CD4-positive, alpha-beta T cell treated with Interleukin-2 at 100 ng/mL for 4 hours (primary cell): ENCODE measurements at places on chromosomes 2 and 18.

- peak; percentile 57 for DNase-seq
Measured at GRCh38 chr2:151437630-151438029, 27.9 kb downstream of the RIF1 start.

DNA sequence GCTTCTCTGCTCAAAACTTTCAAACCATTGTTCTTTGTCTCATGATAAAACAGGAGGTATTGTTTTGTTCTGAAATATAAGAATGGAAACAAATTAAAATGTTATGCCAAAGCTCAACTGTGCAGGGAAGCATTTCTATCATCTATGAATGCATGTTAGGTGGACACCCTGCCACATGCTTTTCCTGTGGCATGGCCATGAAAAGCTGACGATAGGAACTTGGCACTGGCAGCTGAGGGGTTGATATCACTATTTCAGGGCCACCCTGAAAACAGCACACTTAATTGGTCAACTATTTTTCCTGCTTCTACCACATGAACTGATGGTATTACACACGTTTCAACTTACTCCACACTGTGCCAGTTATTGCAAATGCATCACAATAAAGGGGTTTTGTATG is 157.3 kb downstream of the MREG start:
- no peak for DNase-seq

DNA sequence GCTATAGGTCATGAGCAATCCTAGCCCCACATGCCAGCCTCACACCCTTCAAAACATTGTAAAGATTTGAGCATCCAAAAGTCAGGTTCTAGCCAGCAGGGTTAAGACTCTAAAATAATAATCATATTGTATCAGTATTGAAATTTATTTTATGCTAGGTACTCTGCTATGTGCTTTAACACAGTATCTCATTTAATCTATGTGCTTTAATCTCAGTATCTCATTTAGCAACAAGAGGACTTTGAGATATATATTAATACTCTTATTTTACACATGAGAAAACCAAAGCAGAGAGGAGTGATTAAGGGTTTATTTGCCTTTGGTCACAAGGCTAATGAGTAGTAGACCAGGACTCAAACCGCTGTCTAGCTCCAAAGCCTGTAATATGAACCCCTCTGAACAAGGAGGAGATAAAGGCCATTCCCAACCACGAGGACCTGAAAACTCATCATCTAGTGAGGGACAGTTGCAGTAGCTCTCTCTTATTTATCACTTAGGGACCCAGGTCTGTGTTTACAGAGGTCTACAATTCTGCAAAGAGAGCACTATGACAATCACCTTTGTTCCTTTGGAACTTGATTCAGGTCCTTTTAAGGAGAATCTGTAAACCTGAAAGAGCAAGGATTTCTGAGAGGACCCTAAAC is 116.5 kb upstream of the SERTAD2 start:
- DNase-seq, result no peak

- DNase-seq, result peak; percentile 53
Measured at GRCh38 chr2:28624793-28625701, 126.6 kb upstream of the PPP1CB start.

- DNase-seq, result no peak
Measured at GRCh38 chr2:238169048-238169707, 10.4 kb downstream of the ERFE start.

- DNase-seq, result no peak
Measured at GRCh38 chr18:28136071-28136470, 40.9 kb downstream of the CDH2 start.

DNA sequence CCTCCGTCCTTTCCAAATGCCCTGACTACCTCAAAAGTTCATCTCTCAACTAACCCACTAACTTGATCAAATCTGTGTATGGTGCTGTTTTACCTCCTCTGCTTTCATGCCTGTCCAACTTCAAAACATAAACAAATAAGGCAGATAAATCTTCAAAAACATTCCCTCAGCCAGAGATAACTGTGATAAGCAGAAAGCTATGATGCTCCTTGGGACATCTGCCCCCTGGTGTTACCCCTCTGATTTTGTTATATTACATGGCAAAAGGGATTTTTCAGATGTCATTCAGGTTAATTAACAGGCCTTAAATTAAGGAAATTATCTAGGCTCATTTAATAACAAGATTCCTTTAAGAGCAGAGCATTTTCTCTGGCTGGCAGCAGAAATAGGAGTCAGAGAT is 810.8 kb upstream of the CHAC2 start:
- no peak for DNase-seq

DNA sequence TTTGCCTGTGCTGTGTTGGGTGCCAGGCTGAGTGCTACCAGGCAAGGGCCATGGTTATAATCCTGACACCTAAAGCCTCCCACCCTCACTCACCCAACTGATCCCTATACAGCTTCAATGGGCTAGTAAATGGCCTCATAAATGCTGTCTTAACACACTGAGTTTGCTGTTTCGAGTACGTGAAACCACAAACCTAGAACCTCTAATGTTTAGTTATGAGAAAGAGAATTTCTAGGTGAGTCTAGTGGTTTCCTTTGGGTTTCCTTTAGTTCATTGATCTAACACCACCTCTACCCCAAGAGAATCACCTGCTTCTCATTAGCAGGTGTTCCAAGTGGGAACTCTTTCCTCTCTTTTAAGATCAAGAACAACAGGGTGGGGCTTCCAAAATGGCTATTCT is 172.0 kb downstream of the MC4R start:
- no peak for DNase-seq

- DNase-seq, result no peak
Measured at GRCh38 chr2:216094701-216095100, 13.0 kb downstream of the TMEM169 start.

DNA sequence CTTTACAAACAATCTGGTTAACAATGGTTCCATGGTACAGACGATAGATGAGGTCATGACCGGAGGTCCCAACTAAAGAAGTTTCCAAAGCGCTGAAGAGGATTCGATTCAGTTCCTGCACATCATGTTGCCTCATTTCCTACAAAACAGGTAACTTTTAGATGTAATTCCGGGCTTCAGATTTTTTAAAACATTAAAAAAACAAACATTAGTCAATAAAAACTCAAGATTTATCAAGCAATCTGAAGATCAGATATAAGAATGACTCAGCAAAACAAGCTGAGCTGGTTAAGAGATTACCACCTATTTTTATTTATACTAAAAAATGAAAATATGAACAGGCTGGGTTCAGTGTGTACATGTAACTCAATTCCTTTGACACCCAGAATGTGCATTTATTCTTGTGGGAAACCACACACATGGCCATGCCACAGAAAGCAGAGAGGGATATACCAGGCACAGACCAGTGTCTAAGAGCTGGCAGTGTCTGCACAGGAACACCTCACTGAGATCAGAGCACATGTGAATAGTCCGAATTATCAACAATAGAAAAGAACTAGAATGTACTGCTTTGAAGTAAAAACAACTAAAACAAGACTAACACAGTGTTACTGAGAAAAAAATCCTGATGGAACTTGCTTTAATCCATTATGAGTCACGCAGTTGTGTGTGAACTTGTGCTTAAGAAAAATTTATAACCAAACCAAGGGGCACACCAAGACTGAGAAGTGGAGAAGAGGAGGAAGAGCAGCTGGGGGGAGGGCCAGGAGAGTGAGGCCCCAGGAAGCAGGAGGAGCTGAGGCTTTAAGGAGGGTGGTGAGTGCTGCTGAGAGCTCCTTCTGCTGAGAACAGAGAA is 9.5 kb downstream of the USP40 start:
- DNase-seq, result no peak

- no peak for DNase-seq
Measured at GRCh38 chr18:28584731-28585130, 407.8 kb upstream of the CDH2 start.

DNA sequence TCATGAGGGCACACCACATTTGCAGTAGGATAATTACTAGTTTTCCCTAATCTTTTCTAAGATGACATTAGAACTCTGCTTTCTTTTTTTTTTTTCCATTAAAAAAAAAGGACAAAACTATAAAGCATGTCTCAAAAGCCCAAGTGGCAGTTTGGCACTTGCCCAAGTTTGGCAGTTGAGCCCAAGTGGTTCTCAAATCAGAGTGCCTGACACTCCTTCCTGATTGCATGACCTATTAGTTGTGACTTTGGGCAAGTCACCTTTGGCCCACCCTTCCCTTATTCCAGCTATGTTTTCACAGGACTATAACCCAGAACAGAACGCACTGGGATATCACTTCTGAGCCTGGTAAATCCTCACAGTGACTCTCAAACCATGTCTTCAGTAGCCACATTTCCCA is 273.0 kb downstream of the CCDC85A start:
- no peak for DNase-seq

- no peak for DNase-seq
Measured at GRCh38 chr2:284896-285492, 2.9 kb downstream of the ALKAL2 start.

DNA sequence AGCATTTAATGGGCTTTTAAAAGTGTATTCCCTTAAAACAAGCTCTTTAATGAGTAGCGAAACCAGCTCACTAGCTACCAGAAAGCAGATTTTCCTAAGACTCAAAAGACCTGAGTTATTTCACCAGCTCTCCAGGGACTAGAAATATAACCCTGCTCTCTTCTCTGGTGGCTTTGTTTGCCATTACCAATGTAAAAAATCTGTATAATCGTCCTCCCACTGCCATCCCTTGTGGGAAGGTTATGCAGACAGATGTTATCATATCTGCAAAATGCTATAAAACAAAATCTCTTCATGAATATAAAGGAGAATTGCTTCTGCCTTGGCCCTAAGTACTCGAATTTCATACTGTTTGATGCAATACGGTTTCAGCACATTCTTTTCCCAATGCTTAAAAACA is 335.2 kb downstream of the NUP35 start:
- no peak for DNase-seq

GRCh38 chr2:3099145-3099859 is 278.3 kb downstream of the EIPR1 start:
- no peak for DNase-seq

GRCh38 chr18:32884543-32884942 is 111.7 kb upstream of the KLHL14 start:
- DNase-seq, result no peak

GRCh38 chr2:436205-436604 is 148.3 kb upstream of the ALKAL2 start:
- DNase-seq, result no peak
